ENCODE measurements at places on chromosomes 12 and 14.

DNA sequence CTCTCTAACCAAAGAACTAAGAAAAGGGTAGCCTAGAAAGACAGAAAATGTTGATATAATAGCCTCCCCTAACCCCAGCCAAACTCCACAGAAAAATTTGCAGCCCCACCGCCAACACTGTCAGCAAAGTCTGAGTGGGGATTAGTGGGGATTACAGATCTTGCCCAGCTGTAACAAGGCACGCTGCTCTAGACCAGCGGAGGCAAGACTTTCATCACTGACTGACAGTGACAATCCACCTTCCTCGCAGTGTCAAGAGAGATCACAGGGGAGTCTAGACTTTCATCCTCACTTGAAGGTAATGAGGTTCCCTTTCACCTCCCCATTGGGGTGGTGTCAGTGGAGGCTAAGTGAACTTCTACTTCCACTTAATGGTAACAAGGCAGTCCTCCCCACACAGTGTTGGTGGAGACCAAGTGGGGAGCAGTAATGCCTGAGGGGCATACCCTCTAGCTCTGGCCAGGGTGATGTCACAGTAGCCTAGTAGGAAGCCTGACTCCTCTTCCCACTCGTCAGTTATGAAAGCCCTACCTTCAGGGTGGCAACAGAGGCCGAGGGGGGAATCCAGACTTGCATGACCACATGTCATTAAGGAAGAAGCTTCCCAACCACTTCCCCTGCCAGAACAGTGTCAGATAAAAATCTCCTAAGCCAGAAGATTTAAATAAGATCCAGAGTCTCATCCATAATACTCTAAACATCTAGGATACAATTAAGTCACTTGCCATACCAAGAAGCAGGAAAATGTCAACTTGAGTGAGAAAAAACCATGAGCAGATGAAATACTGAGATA is 91.7 kb upstream of the RASSF8 start:
- no peak for DNase-seq

GRCh38 chr12:28278499-28278898 is 88.2 kb downstream of the CCDC91 start:
- DNase-seq: no peak

DNA sequence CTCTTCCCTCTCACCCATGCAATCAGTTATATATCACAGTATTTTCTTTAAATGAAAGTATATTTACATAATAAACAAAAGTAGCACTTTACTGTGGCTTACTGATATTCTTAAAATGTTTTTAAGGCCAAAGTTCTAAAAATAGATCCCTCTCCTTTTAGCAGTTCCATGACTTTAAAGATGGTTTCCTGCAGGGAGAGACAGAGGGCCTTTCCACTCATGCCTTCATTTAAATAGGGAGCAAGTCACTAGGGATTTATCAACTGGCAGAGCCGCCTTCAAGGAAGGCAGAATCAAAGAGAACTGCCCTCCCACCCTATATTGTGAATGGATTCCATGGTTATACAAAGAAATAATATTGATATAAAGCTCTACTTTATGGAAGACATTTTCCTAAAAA is 55.5 kb downstream of the DUSP16 start:
- no peak for DNase-seq

DNA sequence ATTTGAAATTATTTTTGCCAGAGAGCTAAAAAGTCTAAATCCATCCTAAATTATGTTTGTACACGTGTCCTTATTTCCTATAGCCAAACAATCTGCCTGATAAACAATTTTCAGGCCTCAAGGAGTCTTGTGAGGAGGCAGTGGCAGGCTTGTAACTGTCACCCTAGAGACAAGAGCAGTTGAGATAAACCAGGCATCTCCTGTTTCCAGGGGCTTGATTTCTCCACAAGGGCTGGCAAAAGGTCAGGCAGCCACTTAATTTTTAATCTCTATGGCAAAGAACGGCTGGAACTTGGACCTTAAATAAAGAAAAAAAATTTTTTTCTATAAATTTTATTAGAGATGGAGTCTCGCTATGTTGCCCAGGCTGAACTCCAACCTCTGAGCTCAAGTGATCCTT is 15.5 kb downstream of the PKP2 start:
- no peak for DNase-seq

- no peak for DNase-seq
Observed at GRCh38 chr12:94557746-94558295, 92.5 kb downstream of the TMCC3 start.

DNA sequence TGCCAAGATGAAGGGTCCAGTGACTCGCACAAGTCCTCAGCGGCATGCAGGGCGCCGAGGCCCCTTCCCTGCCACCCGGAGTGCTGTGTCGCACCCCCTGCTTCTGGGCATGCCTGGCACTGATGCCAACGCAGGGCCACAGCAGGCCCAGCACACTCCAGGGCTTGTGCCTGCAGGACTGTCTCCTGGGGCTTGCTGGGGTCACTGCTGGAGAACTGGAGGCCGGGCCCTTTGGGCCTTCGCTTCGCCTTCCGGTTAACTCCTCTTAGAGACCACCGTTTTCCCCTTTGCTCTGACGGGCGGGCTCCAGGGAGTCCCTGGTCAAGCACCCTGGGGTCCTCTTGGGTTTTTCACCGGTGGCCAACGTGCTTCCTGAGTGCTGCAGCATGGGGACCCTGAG is 79.6 kb downstream of the WDR20 start:
- DNase-seq: no peak

DNA sequence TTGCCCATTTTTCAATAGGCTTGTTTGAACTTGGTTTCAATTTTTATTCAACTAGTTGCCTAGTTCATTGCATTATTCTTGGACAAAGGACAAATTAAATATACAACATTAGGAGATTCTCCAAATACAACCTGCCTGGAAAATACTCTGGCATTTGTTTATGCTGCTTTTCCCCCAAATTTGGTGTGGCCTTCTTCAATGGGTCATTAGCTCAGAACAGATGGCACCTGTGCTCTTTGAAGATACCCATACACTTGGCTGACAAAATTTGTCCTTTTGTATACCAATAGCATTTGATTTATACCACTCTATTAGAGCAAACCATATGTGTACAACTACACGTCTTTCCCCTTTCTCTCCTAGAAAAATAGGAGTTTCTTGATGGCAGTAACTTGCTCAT is 35.7 kb downstream of the WBP11 start:
- no peak for DNase-seq

DNA sequence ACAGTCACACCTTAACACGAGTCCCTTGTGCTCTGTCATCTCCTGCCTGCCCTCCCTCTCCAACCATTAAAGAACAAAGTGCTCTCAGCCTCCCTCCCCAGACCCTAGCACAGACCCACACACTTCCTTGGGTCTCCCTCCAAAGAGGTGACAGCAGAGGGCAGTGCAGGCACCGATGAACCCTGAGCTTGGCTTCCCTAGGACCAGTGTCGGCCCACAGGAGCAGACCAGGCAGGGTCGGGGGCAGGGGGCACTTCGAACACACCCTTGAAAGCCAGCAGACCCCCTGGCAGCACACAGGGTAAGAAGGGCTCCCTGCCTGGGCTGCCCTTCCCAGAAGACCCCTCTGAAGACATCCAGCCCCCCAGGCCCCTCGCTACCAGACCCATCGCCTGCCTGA is 7.0 kb downstream of the CDK2AP1 start:
- DNase-seq: no peak

DNA sequence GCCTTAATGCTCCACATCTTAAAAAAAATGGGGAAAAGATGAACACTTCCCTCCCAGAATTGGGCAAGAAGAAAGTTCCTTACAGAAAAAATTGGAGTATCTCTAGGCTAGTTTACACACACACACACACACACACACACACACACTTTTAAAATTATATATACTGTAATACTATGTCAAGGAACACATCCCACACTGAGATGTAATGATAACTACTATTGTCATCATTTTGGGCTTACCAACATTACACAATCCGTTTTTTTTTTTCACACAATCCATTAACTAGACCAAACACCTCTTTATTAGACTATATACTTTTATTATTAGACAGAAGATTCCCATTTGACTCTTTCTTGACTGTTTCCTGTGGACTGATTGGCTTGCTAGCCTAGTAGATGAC is 2.5 kb downstream of the LTBR start:
- DNase-seq: no peak

DNA sequence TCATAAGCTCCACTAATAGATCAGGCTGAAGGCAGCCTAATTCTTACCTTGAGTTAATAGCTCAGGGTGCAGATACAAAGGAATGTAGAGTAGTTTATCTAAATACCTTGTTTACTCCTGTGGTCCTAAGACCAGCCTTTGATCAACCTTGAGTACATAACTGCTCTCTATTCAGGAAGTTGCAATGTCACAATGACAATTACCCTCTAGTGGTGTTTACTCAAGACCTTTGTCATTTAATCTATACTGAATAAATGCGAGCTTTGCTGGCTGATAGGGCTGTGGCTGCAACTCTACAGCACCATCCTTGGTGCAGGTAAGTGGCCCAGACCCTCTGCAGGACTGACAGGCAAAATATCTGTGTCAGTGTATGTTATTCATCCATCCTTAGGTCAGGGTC is 282.7 kb downstream of the ATXN7L3B start:
- no peak for DNase-seq

- DNase-seq: no peak
Observed at GRCh38 chr12:113174461-113175384, 10.6 kb downstream of the DDX54 start.

DNA sequence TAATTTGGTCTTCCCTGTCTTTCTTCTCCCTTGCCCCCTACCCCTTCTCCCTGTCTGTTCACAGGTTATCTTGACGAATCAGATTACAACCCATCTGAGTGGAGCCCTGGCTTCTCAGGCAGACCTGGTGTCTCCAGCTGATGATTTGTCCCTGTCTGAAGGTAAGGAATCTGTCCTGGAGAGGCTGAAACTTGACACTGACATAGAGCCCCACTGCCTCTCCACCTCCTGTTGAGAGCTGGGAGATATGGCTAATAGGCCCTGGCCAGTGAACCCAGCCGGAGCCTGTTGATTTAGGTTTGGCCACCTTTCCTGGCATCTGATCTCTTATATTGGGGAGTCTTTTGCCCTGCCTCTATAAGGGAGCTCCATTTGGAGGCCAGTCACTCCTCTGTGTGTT is 472.2 kb downstream of the RAD51B start:
- DNase-seq: no peak

DNA sequence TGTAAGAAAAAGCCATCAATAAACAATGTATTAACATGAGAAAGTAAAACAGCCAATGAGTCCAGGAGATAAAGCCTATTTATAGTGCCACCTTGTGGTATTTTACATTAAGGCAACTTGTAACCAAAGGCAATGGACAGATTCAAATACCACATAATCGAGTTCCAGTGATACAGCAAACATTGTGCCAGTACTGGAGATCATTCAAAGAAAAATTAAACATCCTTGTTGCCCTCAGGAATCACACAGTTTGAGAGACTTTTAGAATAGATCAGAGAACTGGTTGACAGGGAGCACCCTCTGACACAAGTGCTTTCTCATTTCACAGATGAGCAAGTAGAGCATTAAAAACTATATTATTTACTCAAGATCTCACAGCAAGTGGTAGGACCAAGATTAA is 98.1 kb downstream of the DDHD1 start:
- no peak for DNase-seq

Data from cortex of kidney (tissue), 1 donor.